Karpas-422 (cell line): ENCODE measurements at places on chromosomes 3 and 15.

- DNase-seq: no peak
These were observed 137.7 kb downstream of the NUP210 start for GRCh38 chr3:13282358-13282985.

DNA sequence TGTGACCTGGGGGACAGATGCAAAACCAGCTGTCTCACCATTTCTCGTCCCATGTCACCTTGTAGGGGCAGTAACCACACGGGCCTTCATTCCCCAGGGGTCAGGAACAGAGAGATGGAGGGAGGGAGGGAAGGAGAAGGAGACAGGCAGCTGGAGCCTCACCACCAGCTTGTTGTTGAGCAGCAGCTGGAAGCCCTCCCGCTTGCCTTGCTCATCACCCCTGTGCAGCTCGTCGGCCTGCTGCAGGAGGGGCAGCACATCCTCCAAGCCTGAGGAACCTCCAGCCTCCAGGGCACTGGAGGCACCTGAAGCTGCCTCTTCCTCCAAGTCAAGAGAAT is 10.3 kb downstream of the RMDN3 start:
- no peak for DNase-seq

DNA sequence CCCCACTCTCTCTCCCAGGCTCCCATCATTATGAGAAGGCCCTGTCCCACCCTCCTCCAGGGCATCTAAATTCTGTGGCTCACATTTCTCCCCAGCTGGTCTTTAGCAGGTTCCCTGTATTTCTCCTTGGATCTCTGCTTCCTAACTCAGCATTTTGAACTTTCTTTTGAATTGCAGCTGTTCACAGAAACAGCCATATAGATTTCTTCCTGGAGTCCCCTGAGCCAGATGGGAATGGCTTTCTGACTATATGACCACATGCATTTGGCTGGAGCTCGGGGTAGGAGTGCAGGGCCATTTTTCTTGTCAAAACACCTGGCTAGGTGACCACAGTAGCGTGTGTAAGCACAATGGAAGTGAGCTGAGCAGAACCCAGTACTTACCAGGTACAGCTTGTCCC is 22.0 kb downstream of the RBP2 start:
- peak; percentile 14 for DNase-seq

- DNase-seq: peak; percentile 85
These were observed 215.1 kb upstream of the MLF1 start for GRCh38 chr3:158355623-158356588.

DNA sequence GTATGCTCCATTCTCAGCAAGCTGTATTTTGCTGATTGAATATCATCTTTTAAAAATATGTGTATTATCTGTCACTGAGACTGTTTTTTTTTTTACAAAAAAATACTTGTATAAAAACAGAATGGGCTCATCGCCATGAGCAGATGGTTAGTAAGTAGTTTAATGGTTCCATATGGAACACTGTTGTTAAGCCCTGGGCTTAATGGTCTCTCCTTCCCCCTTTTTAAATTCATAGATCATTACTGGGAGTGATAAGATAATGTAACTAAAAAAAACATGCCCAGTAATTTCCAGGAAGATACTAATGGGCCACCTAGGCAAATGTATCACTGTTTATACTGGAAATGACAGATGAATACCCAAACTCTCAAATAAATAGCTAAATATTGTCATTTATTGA is 95.3 kb upstream of the TPRG1 start:
- no peak for DNase-seq

DNA sequence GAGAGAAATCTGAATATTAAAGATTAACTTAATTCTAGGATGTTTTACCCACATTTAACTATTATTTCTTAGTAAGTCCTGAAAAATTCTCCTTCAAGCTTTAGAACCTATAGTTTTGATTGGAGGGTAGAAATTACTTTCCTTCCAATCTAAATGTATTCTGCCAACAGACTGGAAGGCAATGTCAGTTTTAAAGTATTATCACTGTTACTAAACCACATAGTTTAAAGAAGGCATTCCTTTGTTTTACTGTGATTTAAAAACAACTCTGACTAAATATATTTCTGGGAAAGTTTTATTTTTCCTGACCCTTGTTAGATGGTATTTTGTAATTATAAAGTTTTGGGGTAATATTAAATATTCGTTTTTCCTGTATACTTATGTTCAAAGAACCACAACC is 382.5 kb downstream of the TBC1D5 start:
- DNase-seq: no peak

GRCh38 chr3:43031889-43032545 is 52.9 kb downstream of the GASK1A start:
- peak; percentile 65 for DNase-seq

- no peak for DNase-seq
These were observed 194.7 kb upstream of the CADPS start for GRCh38 chr3:63069806-63070475.

DNA sequence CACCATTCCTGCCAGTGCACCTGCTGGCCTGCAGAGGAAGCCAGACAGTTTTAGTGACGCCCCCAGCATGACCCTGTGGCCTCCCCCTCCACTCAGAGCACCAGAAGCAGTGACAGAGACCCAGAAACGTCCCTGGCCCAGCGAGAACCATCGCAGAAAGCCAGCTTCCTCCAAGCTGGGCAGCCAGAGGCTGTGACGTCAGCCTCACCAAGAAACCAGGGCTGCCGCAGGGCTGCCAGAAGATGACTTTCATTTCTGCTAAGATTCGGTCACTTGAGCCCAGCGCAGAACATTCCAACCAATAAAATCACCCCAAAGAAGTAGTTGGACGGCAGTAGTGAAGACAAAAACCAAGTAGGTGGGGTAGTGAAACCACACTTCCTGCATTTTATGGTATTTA is 29.6 kb upstream of the RPL32 start:
- peak; percentile 73 for DNase-seq

DNA sequence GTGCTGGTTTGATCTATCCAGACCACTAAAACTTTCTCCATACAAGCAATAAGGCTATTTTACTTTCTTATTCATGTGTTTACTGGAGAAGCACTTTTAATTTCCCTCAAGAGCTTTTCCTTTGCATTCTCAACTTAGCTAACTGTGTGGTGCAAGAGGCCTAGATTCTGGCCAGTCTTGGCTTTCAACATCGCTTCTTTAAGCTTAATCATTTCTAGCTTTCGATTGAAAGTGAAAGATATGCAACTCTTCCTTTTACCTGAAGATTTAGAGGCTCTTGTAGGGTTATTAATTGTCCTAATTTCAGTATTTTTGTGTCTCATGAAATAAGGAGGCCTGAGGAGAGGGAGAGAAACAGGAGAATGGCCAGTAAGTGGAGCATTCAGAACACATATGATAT is 234.8 kb upstream of the GADL1 start:
- DNase-seq: no peak

- no peak for DNase-seq
These were observed 48.8 kb upstream of the TOP2B start for GRCh38 chr3:25713341-25713985.

- no peak for DNase-seq
These were observed 6.7 kb upstream of the LTF start for GRCh38 chr3:46471371-46471914.

- DNase-seq: no peak
These were observed 83.8 kb downstream of the MRPL46 start for GRCh38 chr15:88383354-88383753.

DNA sequence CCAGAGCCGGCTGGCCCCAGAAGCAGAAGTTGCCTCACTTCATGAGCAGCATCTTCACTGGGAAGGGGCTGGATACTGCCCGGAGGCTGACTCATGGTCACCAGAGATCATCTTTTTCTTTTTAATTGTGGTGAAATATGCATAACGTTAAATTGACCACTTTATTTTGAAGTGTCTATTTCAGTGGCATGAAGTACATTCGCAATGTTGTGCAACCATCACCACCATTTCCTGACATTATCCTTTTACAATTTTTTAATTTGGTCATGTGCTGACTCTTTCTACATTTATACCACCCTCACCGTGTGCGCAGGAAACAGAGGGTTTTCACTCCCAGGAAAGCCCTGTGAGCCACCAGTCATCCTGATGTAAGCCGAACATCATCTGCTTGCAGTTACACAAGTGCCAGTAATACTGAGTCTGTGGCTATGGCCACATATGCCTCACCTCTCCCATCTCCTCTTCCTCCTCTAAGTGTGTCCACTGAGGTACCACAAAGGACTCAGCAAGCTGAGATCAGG is 51.6 kb upstream of the ABHD17C start:
- DNase-seq: no peak

- peak; percentile 88 for DNase-seq
These were observed 21.3 kb upstream of the DAPK2 start for GRCh38 chr15:64067564-64068030.

DNA sequence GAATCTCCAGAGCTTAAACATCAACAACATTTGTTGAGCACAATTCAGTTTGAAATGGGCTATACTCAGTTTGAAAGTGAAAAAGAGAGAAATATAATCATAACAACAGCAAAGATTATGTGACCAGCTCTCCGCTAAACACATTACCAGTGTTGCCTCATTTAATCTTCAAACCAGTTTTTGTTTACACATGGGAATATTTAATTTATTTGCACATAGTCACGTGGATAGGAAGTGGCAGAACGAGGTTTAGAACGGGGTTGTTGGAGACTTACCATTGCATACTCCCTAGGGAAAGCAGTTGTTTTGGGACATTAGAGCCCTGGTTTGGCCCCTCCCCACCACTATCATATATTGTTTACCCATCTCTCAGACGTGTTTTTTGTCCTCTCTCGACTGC is 77.2 kb downstream of the IL1RAP start:
- DNase-seq: no peak

GRCh38 chr3:54628888-54629441 is 298.9 kb downstream of the LRTM1 start:
- no peak for DNase-seq

GRCh38 chr3:135905058-135905724 is 60.3 kb upstream of the PPP2R3A start:
- DNase-seq: no peak

- DNase-seq: no peak
These were observed 1.3 kb downstream of the STAG1 start for GRCh38 chr3:136750897-136751315.

DNA sequence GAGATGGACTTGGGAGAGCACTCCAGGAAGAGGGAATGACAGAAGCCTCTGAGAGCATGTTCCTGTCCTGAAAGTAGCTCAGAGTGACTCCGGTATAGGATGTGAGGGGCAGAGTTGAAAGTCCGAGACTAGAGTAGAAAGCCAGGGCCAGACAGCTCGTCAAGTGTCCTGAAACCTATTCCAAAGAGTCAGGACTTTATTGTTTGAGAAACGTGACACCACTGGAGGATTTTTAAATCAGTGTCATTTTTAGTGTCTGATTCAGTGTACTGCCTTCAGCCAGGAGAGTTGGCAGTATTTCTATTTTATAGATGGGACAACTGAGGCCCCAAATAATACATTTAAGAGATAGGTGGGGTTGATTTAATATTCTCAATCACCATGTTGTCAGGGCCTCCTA is 1.6 kb upstream of the RBMS3 start:
- no peak for DNase-seq

- no peak for DNase-seq
These were observed 15.9 kb upstream of the SKOR1 start for GRCh38 chr15:67809441-67809840.

- no peak for DNase-seq
These were observed 224.6 kb upstream of the NECTIN3 start for GRCh38 chr3:110846971-110847370.

- peak; percentile 81 for DNase-seq
These were observed 280.6 kb downstream of the ROBO2 start for GRCh38 chr3:77320514-77320913.

- no peak for DNase-seq
These were observed 22.4 kb downstream of the LRRC58 start for GRCh38 chr3:120326784-120327183.

- DNase-seq: no peak
These were observed 44.7 kb upstream of the LIPC start for GRCh38 chr15:58387130-58387529.

DNA sequence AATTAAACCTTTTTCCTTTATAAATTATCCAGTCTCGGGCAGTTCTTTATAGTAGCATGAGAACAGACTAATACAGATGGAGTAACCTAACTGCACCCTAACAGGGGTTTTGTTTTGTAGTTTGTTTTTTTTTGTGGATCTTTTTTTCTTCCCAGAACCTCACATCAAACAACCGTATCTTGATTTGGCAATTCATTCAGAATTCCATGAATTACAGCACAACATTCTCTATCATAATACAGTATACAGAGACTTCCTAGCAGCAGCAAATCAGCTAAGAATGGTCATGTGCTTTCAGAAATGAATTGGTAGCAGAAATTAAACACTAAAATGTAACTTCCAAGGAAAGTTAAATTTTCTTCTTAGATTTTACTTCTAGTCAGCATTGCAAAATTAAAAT is 114.6 kb downstream of the TMCC1 start:
- no peak for DNase-seq
